ENCODE measurements at places on chromosomes 16 and 17.
A peak's percentile ranks its signal among the peaks of the same experiment; 100 is the strongest.

GRCh38 chr17:75319904-75320691, 30.9 kb upstream of the SLC25A19 start:
- no peak overlapping the region for H3K27ac ChIP-seq
- no peak for DNase-seq
- H3K27me3 ChIP-seq: no peaks in the 10 kb centered on the region
- H3K4me3 ChIP-seq: no peak overlapping the region

DNA sequence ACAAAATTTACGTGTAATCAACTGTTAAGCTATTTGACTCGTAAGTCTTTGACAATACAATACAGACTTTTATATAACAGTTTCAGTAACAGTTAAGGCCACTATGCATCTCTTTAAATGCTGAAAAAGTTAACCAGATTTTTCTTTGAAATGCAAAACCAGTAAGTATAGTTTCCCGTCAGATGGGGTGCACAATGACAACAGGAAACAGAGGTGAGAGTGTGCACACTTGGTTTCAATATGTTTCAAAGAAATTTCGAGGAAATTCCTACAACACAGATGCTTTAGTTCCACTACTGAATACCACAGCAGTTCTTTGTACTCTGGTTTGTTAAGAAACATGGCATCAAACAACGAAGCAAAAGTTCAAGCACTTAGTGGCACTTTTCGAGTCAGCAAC, 48.4 kb downstream of the RNF157 start:
- H3K27ac ChIP-seq: no peak overlapping the region
- no peak for DNase-seq
- no peaks in the 10 kb centered on the region for H3K4me1 ChIP-seq
- H3K27me3 ChIP-seq: no peaks in the 10 kb centered on the region

- H3K27me3 ChIP-seq: no peaks in the 10 kb centered on the region
- DNase-seq: no peak
- H3K4me3 ChIP-seq: peak overlapping the region; percentile 43
- H3K27ac ChIP-seq: peak overlapping the region; percentile 31
- no peaks in the 10 kb centered on the region for H3K36me3 ChIP-seq
- H3K4me1 ChIP-seq: peaks cover 3% of the 10 kb centered on the region
Observed at GRCh38 chr17:64386412-64387144, 4.1 kb downstream of the PECAM1 start.

GRCh38 chr17:64216000-64216337, 47.1 kb downstream of the TEX2 start:
- H3K27ac ChIP-seq: peak overlapping the region; percentile 85
- no peaks in the 10 kb centered on the region for H3K27me3 ChIP-seq
- DNase-seq: no peak
- peak overlapping the region; percentile 13 for H3K4me3 ChIP-seq
- H3K4me1 ChIP-seq: peaks cover 11% of the 10 kb centered on the region
